ENCODE measurements at places on chromosomes 16 and 17.

- DNase-seq, result peak; percentile 46
Observed at GRCh38 chr16:11224096-11224893, 31.7 kb downstream of the SOCS1 start.

DNA sequence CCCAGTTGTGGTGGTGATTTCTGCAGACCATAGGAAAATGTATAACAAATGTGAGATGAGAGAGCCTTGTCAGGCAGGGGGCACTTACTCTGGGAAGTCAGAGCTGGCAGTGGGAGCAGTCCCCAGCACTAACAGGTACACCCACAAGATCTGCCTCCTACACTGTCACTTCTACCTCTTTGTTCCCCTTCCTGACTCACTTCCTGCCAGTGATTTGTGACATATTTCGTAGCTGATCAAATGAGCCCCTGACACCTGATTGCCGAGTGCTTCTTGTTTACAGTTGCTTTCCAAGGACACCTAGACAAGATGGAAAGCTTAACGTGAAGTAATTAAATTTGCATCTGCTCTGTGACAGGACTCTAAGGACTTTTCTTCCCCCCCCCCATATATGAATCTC, 40.5 kb downstream of the FTO start:
- DNase-seq, result peak; percentile 8

DNA sequence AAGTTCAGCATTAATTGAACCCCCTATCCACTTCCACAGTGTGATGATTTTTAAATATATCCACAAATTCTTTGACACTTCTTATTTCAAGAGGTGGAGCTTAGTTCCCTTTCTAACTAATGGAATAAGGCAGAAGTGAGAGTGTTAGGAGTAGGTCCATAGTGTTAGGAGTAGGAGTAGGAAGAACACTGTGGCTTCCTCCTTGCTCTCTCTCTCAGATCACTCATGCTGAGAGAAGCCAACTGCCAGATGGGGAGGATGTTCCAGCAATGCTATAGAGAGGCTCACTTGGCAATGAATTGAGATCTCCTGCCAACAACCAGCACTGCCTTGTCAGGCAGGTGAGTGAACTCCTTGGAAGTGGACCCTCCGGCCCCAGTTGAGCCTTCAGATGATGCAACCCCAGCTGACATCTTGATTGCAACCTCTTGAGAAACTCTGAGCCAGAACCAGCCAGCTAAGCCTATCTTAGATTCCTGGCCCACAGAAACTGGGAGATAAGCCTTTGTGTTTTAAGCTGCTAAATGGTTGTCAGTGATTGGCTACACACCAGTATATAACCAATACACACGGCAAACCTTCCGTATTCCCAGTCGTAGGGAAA, 44.3 kb downstream of the SPECC1 start:
- DNase-seq, result no peak

- no peak for DNase-seq
Observed at GRCh38 chr16:81106826-81107503, 10.8 kb upstream of the GCSH start.

GRCh38 chr17:8776881-8777280, 18.5 kb upstream of the SPDYE4 start:
- no peak for DNase-seq

- no peak for DNase-seq
Observed at GRCh38 chr17:34993031-34993430, 12.7 kb downstream of the LIG3 start.

DNA sequence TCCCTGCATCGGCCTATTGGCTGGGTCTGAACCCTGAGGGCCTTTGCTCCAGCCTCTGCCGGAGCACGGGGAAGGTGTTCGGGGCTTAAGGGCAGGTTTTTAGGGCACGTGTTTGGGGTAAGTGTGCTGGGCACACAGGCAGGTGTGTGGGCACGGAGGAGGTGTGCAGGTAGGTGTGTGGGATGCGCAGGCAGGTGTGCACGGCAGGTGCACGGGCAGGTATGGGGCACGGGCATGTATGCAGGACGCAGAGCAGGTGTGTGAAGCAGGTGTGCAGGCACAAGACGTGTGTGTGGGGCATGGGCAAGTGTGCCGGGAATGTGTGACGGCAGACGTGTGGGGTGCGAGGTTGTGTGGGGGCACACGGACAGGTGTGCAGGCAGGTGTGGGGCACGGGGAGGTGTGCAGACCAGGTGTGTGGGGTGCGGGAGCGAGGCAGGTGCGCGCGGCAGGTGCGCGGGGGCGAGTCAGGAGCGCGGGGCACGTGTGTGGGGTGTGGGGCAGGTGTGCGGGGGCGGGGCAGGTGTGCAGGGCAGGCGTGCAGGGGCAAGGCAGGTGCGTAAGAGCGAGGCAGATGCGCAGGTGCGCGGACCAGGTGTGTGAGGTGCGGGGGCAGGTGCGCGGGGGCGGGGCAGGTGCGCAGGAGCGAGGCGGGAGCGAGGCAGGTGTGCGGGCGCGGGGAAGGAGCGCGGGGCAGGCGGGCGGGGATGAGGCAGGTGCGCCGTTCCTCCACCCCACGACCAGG, 28.6 kb upstream of the METRNL start:
- DNase-seq, result no peak

DNA sequence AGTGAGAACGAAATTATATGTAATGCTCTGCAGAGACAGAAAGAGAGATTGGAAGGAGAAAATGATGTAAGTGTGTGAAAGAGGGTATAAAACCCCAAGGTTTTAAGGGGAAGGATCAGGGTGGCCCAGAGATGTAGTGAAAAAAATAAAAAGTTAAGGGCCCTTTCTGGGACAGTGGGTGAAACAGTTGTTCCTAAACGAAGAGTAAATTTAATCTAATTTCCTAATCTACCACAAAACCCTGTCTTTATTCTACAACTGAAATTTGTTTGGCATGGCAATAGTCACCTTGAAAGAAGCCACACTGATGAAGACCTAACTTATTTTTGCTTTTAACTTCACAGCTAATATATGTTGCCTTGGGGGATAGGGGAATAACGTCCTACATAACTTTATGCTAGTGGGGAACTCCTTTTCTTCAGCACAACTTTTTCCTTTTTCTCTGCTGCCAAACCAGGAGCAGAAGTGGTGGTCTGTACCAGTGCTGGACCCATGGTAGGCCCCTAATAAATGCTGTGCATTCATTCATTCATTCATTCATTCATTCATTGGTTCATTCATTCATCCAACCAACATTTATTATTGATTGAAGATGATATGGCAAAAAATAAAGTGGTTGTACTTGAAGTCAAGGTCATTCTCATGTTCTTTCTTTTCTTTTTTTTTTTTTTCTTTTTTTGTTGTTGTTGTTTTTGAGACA, 25.4 kb downstream of the CALCOCO2 start:
- no peak for DNase-seq

- DNase-seq, result no peak
Observed at GRCh38 chr17:34206569-34206968, 48.5 kb upstream of the CCL2 start.

- DNase-seq, result no peak
Observed at GRCh38 chr17:43324205-43324893, 74.4 kb upstream of the ARL4D start.

GRCh38 chr16:19837331-19837980, 47.2 kb downstream of the GPRC5B start:
- DNase-seq, result no peak

DNA sequence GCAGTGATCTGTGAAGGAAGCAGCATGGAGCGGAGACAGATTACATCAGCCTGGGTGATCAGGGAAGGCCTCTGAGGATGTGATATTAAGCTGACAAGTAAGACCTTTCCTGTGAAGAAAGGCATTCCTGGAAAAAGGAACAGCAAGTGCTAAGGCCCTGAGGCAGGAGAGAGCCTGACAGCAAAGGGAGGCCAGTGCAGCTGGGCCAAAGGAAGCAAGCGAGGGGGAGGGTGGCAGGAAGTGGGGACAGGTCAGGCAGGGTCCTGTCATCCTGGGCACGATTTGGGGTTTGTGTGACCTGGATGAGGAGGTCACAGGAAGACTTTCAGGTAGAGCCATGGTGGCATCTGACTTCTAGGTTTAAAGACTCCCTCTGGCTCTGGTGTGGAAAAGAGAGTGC, 12.3 kb downstream of the CPNE2 start:
- no peak for DNase-seq

- no peak for DNase-seq
Observed at GRCh38 chr16:50288920-50289319, 22.6 kb downstream of the ADCY7 start.

- no peak for DNase-seq
Observed at GRCh38 chr17:81528651-81529436, 667 bp downstream of the FSCN2 start.

GRCh38 chr16:84889066-84889465, 69.3 kb downstream of the CRISPLD2 start:
- no peak for DNase-seq

DNA sequence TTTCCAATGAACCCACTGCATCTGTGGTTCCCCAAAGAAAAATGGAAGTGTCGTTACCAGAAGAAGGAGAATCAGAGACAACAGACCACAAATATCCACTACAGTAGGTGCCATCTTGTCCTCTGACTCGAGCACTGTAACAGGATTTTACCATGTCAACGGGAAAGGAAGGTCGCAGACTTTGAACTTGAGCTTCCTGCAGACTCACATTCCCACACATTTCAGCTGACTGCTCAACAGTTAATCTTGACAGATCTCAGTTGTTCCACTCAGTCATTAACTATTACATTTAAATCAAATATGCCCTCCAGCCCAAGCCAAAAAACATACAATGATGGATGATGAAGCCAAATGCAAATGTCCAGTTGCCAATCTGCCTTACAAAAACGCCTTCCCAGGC, 37.0 kb downstream of the GAS7 start:
- DNase-seq, result no peak

GRCh38 chr17:82236142-82236971, 7.5 kb downstream of the SLC16A3 start:
- DNase-seq, result peak; percentile 73

DNA sequence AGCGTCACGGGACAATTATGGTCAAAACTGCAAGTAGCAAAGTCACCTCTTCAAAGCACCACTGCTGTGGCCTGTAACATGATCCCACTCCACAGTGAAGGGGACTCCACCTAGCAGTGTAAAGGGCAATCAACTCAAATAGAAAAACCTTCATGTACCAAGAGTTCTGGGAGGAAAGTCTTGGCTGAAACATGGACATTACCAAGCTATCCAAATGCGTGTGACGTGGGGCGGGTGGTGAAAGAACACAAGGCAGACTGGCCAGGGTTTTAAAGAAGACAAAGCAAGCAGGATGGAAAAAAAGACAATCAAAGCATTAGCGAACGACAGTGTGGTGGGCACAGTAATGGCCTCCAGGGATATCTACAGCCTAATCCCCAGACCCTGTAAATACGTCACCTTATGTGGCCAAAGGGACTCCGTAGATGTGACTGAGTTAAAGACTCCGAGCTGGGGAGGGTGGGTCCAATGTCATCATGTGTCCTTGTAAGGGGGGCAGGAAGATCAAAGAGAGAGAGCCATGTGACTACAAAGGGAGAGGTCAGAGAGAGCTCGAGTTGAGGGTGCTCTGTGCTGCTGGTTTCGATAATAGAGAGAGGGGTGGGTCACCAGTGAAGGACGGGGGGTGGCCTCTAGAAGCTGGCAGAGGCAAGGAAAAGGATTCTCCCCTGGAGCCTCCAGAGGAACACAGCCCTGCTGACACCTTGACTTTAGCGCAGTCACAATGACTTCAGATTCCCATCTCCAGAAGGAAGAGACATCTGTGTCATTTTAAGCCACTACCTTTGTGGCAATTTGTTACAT, 6.0 kb downstream of the HSDL1 start:
- DNase-seq, result no peak

DNA sequence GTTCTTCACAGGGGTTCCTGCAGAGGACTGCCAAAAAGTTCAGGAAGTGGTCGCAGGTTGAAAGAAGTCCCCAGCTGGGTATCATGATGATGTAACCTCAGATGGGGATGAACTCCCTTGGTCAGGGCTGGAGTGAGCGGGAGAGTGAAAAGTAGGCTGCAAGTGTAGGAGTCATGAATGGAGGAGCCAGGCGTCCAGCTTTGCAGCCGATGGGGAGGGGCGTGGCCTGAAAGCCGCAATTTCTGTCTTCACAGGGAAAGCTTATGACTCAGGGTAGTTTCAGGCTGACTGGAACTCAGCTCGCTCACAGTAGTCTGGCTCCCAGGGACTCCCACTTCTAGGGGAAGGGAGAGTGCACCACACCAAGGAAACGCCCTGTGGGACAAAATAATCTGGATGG, 70.0 kb upstream of the HS3ST3A1 start:
- DNase-seq, result peak; percentile 30

- no peak for DNase-seq
Observed at GRCh38 chr16:18049547-18050133, 286.9 kb downstream of the NPIPA8 start.

DNA sequence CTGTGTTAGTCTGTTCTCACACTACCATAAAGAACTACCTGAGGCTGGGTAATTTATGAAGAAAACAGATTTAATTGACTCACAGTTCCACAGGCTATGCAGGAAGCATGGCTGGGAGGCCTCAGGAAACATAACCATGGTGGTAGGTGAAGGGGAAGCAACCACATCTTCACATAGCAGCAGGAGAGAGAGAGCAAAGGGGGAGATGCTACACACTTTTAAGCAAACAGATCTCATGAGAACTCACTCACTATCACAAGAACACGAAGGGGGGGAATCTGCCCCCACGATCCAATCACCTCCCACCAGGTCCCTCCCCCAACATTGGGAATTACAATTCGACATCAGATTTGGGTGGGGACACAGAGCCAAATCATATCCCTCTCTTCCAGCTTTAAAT, 31.8 kb upstream of the NXPH3 start:
- no peak for DNase-seq

GRCh38 chr17:46817901-46818209, 637 bp downstream of the WNT3 start:
- no peak for DNase-seq

- no peak for DNase-seq
Observed at GRCh38 chr16:1991588-1991947, 1.8 kb downstream of the SYNGR3 start.

DNA sequence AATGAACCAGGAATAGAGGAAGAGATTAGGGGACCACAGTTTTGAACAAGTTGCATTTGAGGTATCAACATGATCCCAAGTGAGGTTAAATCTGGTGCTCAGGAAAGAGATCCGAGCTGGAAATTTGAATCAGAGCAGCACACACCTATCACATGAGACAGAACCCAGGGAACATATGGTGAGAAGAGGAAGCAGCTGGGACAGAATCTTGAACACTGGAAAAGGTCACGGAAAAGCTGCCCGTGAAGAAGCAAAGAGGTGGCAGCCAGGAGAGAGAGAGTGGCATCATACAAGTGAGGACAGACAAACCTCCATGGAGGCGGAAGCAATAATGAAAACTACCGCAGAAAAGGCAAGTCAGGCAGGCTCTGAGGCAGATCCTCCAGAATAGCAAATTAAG, 36.1 kb downstream of the USP31 start:
- no peak for DNase-seq

DNA sequence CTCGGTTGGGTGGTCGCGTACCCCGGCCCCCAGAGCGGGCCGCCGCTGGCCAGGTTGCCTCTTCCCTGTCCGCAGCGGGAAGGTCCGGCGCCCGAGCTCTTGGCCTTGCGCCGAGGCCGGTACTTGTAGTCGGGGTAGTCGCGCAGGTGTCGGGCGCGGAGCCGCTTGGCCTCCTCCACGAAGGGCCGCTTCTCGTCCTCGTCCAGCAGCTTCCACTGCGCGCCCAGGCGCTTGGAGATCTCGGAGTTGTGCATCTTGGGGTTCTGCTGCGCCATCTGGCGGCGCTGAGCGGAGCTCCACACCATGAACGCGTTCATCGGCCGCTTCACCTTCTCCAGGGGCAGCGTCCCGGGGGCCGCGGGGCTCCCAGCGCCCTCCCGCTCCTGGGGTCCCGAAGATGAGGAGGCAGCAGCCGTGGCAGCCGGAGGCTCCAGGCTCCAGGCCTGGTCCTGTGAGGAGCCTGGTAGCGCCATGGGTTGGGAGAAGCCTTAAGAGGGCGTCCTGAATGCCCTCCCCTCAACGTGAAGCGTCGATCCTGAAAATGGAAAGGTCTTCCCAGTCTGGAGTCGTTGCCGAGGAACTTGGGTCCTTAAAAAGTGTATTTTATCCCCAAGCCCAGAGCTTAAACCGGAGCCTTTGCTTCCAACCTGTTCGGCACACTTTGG, 558 bp downstream of the SOX15 start:
- DNase-seq, result peak; percentile 67
